ENCODE measurements at places on chromosomes 2 and 18.

- no peak for DNase-seq
These were observed 51.1 kb upstream of the LGALSL start for GRCh38 chr2:64402876-64403275.

DNA sequence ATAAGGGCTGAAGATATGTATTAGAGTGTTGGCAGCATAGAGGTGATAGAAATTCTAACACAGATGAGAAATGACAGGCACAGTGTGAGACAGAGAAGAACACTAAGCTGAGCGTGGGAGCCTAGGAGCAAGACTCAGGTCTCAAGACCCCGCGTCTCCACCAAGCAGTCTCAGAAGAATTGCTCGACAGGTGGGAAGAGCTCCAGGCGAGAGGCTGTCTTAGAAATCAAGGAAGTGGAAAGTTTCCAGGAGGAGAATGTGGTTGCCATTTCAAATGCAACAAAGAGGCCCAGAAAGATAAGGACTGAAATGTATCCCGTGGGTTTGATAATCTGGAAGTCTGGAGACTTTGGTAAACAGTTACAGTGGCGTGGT lies 31.5 kb upstream of the CAB39 start:
- DNase-seq: no peak

DNA sequence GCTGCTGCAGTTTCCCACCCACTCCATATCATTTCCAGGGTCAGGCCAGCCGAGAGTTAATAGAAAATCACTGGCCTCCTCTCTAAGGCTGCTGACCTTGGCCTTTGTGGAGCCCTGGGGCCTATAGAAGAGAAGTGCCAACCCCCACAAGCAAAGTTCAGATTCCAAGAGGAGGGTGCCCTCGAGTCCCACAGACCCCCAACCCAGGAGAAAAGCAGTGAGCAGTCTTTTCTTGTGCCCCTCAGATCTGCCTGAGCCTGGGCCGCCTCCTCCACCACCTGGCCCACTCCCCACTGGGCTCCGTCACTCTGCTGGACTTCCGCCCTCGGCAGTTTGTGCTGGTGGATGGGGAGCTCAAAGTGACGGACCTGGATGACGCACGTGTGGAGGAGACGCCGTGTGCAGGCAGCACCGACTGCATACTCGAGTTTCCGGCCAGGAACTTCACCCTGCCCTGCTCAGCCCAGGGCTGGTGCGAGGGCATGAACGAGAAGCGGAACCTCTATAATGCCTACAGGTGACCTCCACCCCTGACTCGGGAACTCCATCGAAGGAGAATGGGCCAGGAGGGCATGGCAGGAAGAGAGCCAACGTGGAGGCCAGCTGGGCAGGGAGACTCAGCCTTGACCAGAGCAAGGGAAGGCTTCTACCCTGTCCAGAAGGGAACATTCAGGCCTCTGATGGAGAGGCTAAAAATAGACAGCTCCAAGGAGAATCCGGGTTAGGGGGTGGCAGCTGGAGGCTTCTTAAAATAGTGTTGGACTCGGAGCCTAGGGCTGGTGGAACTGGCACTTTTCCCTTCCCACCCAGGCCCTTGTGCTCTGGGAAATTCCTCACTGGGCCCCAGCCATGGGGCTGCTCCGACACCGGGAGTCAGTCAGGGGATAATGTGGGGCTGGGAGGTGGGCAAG lies 6.2 kb downstream of the PKDCC start:
- DNase-seq: no peak

DNA sequence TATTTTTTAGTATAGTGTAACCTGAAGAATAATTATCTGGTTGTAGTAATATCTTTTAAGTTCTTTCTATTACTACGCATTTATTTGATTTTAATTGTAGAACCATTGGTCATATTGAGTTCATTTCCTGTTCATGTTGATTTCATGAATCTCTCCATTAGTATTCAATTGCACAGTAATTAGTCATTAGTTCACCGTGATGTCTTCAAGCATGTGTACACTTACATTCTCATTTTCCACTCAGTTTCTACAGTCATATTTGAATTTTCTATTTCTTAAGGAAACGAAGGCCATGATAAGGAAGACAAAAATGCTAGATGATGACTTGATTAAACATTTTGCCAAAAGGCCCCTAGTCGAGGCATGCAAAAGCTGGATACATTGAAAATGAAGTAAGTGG lies 333.7 kb upstream of the FANCL start:
- no peak for DNase-seq

DNA sequence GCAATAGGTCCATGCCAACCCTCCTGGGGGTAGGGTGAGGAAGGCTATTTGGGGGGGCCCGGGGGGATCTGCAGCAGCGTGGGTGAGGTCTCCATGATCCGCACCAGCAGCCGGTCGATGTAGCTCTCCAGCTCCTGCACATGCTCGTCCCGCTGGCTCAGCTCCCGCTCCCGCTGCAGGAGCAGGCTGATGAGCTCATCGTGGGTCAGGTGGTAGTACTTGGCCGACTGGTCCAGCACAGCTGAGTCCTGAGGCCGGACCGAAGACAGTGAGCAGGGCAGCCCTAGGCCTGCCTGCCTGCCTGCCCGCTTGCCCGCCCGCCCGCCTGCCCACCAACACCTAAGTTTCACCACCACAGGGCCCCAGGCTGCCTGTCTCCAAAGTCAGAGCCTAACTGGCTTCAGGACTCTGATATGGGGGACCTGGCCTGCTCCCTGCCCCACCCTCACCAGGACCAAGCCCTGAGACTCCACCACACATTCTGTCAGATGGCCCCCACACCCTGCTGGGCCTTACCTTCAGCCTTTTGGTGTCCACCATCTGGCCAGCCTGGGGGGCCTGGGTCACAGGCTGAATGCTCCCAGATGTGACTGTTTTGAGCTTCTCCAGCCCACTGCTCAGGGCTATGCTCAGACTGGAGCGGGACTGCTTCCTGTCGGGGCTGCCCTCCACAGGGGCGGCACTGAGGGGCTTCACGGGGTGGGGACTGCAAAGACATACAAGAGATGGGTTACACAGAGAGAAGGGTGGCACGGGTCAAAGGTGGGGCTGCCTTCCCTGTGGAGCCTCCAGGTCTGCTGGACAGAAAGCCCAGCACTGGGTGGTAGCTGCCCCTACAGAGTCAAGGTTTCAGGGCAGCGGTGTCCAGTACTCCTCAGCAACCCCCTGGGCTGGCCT lies 4.2 kb upstream of the SFXN5 start:
- no peak for DNase-seq

- DNase-seq: no peak
These were observed 169.8 kb downstream of the SH3RF3 start for GRCh38 chr2:109298851-109299250.

GRCh38 chr2:3669656-3670055 lies 11.7 kb downstream of the ALLC start:
- DNase-seq: no peak

DNA sequence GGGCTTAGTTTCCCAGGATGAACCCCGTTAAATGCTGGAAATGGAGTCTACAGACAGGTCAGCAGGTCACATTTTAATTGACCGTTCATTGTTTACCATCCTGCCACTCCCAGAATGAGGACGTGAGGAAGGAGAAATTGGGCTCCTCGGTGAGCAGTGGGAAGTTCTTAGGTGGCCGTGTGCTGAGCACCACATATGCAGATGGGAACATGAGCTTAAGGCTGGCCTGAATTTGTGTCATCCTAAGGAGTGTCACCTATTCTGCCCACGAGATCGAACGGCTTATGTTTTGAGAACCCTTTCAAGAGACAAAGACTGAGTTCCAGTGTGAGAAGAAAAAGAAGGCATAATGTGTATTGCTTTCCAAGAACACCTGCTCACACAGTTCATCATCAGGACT lies 234.4 kb upstream of the PXDN start:
- no peak for DNase-seq

GRCh38 chr2:60882971-60883753 lies 1.8 kb downstream of the REL start:
- DNase-seq: no peak

DNA sequence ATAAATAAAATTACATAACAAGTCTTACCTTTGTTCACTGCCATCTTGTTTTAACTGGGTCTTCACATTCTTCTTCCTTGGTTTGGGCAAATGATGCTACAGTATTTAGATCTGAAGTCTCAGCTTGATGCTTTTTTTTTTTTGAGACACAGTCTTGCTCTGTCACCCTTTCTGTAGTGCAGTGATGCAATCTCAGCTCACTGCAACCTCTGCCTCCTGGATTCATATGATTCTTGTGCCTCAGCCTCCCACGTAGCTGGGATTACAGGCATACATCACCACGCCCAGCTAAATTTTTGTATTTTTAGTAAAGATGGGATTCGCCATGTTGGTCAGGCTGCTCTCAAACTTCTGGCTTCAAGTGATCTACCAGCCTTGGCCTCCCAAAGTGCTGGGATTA lies 53.2 kb upstream of the MAT2A start:
- DNase-seq: no peak

- DNase-seq: no peak
These were observed 146.9 kb downstream of the CERS6 start for GRCh38 chr2:168602846-168603401.

GRCh38 chr2:54054271-54054670 lies 61.1 kb upstream of the ACYP2 start:
- DNase-seq: no peak

DNA sequence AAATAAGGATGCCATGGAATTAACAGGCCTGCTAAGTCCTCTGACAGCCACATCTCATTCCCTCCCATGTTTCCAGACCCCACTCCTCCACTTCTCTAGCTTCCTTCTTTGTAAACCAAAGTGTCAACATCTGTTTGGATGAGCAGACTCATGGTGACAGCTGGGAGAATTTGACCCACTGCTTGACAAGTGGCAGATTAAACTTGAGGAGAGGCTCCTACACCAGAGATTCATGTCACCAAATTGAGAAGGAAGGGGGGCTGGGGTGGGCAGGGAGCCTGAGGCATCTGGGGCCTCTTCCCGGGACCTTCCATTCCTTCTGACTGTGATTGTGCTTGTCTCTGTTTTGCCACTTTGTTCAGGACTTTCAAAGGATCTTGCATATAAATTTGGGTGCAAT lies 41.0 kb upstream of the IGFBP5 start:
- DNase-seq: no peak

- DNase-seq: no peak
These were observed 278.7 kb upstream of the PXDN start for GRCh38 chr2:2022941-2023586.

DNA sequence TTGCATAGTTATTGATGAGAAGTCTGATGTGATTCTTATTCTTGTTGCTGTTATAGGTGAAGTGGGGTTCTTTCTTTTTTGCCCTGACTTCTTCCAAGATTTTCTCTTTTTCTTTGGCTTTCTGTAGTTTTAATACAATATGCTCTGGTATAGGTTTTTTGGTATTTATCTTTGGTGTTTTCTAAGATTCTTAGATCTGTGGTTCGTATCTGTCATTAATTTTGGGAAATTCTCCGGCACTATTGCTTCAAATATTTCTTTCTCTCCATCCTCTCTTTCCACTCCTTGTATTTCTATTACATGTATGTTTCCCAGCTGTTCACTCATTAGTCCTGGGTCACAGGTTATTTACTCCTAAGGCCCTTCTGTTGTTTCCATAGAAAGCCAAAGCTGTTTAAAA lies 43.8 kb downstream of the SKA1 start:
- no peak for DNase-seq

- no peak for DNase-seq
These were observed 87.7 kb downstream of the SPTBN1 start for GRCh38 chr2:54543733-54544396.

DNA sequence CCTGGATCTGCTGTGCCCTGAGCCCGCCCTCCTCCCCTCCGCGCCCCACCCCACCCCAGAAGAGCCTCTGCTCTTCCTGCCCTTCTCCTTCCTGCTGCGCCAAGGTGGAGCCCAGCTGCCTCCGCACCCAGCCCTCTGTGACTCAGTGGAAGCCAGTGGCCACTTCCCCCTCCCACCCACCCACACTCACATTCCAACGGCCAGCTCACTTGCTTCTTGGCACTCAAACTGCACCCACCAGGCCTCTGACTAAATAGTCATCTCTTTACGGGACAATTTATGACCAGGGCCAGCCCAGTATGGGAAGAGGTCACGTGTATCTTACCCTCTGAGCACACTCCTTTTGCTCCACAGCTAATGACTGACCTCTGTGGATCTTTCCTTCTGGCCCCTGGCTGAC lies 150.4 kb upstream of the SLC1A4 start:
- no peak for DNase-seq

- DNase-seq: no peak
These were observed 187.3 kb downstream of the CAMKMT start for GRCh38 chr2:44549099-44549471.

Data from stimulated activated naive CD4-positive, alpha-beta T cell treated with Interleukin-2 at 50 U/mL for 16 hours (primary cell).